ENCODE measurements at places on chromosomes 3 and 15. TPM values are rescaled to one million over a fixed set of nuclear protein-coding genes. Genes with fewer than 3 reads are reported as not detected.

SNX22 gene
- total RNA-seq, result 0.28 TPM

CHMP2B gene
- total RNA-seq, result 13.8 TPM

ROPN1 gene
- not detected for total RNA-seq

SEMA6D gene
- total RNA-seq, result 2.2 TPM

ECE2 gene
- not detected for total RNA-seq

C3orf18 gene
- total RNA-seq, result 2.2 TPM

MEF2A gene
- 16.2 TPM for total RNA-seq

MESP1 gene
- total RNA-seq, result 0.18 TPM

NANOGP8 gene
- total RNA-seq, result not detected

RPS27L gene
- 441 TPM for total RNA-seq

HAPLN3 gene
- total RNA-seq, result 22.1 TPM

CHST2 gene
- total RNA-seq, result 19.6 TPM

FGF7 gene
- 0.18 TPM for total RNA-seq

RAMAC gene
- 26.8 TPM for total RNA-seq

MYL3 gene
- total RNA-seq, result not detected

SLC9C1 gene
- total RNA-seq, result 0.09 TPM

KLHL40 gene
- not detected for total RNA-seq

GP9 gene
- total RNA-seq, result not detected

SLC12A6 gene
- total RNA-seq, result 22.9 TPM

APOD gene
- total RNA-seq, result 7.8 TPM

PXYLP1 gene
- 3.9 TPM for total RNA-seq

ILDR1 gene
- total RNA-seq, result not detected

GRAMD2A gene
- total RNA-seq, result under 0.01 TPM

ERICH6 gene
- not detected for total RNA-seq

P2RY14 gene
- total RNA-seq, result not detected

SEMA7A gene
- 2.0 TPM for total RNA-seq

TERC gene
- 46.9 TPM for total RNA-seq

All from endothelial cell of coronary artery (primary cell).